ENCODE measurements at places on chromosomes 12 and 14. TPM values are rescaled to one million over a fixed set of nuclear protein-coding genes. Genes with fewer than 3 reads are reported as not detected.
A peak's percentile ranks its signal among the peaks of the same experiment; 100 is the strongest.

Gene BHLHE41
- total RNA-seq, result not detected

Gene SLC4A8
- 2.7 TPM for total RNA-seq

DNA sequence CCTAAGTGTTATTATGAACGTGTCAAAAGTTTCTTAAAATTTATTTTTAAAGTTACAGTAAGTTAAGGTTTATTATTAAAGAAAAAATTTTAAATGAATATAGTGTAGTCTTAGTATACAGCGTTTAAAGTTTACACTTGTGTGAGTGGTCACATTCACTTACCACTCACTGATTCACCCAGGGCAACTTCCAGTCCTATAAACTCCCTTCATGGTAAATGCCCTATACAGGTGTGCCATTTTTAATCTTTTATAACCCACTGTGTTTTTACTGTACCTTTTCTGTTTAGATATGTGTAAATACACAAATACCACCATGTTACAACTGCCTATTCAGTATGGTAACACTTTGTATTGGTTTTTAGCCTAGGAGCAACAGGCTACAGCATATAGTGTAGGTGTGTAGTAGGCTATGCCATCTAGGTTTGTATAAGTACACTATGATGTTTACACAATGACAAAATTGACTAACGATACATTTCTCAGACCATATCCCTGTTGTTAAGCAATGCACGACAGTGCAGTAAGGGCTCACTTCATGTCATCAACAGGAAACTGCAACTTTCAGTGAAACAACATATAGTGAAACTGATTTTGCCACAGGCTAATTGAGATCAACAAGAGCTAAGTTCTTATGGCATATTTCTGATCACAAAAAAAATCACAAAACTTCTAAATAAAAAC is 112.0 kb upstream of the TMCC3 start:
- no peak overlapping the region for H3K27ac ChIP-seq
- H3K4me3 ChIP-seq, result no peak overlapping the region
- no peak for DNase-seq
- no peaks in the 10 kb centered on the region for H3K36me3 ChIP-seq
- peaks cover 3% of the 10 kb centered on the region for H3K27me3 ChIP-seq

GRCh38 chr12:104575442-104576186 is 118.9 kb downstream of the CHST11 start:
- no peak overlapping the region for H3K4me3 ChIP-seq
- H3K36me3 ChIP-seq, result peaks cover 9% of the 10 kb centered on the region
- DNase-seq, result no peak
- H3K27ac ChIP-seq, result peak overlapping the region; percentile 16
- H3K27me3 ChIP-seq, result no peaks in the 10 kb centered on the region

DNA sequence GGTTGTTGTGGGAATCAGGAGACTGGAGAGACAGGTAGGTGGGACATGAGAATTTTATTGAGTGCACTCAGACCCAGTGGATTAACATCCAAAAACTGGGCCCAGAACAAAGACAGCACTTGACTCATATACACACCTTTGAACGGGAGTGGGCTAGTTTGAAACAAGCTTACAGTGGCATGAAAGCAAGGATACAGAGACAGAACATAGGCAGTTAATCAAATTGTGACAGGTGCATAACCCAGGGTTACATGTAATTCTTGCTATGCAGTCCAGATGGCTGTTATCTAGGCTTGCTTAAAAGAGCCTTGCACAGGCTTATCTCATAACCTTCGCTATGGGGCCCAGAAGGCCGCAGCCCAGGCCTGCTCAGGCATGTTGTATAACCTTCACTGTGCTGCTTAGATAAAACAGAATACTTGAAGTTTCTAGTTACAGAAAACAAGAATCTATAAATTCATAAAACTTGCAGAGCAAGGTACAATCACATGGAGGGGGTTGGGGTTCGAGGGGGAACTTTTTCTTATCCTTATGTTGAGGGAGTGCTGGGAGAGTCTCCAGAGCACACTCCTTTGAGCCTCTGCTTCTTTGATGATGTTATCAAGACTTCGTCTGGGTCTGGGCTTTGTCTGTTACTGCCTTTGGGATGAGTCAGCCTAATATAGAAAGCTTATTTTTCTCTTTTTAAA is 81.7 kb downstream of the TNFAIP2 start:
- peaks cover 2% of the 10 kb centered on the region for H3K4me1 ChIP-seq
- H3K4me3 ChIP-seq, result no peak overlapping the region
- no peak for DNase-seq

All from activated CD8-positive, alpha-beta T cell treated with anti-CD3 and anti-CD28 coated beads for 36 hours (primary cell).